Keratinocyte (primary cell): ENCODE measurements at places on chromosomes 1 and 21. TPM values are rescaled to one million over a fixed set of nuclear protein-coding genes. Genes with fewer than 3 reads are reported as not detected.
A peak's percentile ranks its signal among the peaks of the same experiment; 100 is the strongest.

DNA sequence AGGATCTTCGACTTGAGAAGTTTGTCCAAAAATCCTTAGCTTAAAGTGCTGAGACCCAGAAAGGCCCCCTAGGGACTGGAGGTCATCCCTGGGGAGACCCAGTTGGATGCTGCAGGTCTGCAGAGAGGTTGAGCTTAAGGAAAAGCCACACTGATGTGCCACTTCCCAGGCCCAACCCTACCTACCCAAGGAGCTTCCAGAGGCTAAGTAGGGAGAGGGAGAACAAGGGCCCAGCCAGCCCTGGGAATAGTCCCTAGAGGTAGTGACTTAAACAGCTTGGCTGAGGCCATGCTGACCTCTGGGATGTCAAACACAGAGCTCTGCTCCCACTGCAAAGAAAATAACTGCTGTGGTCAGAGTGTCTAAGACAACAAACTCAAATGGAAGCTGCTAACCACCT, 693.7 kb downstream of the MATN1 start:
- H3K27me3 ChIP-seq = peaks cover 10% of the 10 kb centered on the region
- no peak overlapping the region for H3K27ac ChIP-seq
- no peak overlapping the region for H3K4me3 ChIP-seq
- no peak for DNase-seq
- no peaks in the 10 kb centered on the region for H3K36me3 ChIP-seq
- no peaks in the 10 kb centered on the region for H3K4me1 ChIP-seq

DNA sequence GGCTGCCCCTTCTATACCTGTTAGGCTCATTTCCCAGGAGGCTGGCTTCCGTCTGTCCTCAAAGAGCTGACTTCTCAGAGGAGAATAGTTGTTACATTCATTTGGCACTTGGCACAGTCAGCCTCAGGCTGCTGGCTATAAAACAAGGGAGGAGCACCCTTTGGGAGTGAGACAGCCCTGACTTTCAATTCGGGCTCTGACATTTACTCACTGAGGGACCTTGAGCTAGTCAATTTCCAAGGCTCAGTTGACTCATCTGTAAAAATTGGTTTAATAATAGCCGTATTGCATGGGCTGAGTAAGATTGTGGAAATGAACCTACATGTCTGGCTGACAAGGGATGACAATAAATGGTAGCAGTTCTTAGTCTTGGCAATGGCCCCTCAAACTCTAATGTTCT, 13.7 kb downstream of the ALX3 start:
- peaks cover 28% of the 10 kb centered on the region for H3K36me3 ChIP-seq
- DNase-seq = no peak
- H3K27me3 ChIP-seq = no peaks in the 10 kb centered on the region
- peaks cover 30% of the 10 kb centered on the region for H3K4me1 ChIP-seq
- peak overlapping the region; percentile 68 for H3K27ac ChIP-seq

DNA sequence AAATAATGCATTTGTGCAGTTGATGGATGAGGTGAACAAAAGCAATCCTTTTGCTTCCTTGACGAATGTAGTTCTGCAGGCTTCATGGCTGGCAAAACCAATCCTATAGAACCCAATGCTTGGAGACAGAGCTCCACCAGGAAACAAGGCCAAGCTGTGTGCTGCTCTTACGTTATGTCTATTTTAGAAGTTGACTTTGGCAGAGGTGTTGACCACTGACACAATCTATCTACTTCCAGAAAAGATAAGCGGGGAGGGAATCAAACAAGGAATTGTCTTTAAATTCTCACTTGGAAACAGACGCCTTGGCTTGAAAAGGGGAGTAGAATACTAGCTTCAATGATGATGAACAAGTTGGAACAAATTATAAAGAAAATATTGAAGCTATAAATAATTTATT, 211.2 kb downstream of the SETD4 start:
- peaks cover 16% of the 10 kb centered on the region for H3K27me3 ChIP-seq
- no peaks in the 10 kb centered on the region for H3K4me1 ChIP-seq
- no peak for DNase-seq
- no peak overlapping the region for H3K4me3 ChIP-seq
- no peaks in the 10 kb centered on the region for H3K36me3 ChIP-seq

DNA sequence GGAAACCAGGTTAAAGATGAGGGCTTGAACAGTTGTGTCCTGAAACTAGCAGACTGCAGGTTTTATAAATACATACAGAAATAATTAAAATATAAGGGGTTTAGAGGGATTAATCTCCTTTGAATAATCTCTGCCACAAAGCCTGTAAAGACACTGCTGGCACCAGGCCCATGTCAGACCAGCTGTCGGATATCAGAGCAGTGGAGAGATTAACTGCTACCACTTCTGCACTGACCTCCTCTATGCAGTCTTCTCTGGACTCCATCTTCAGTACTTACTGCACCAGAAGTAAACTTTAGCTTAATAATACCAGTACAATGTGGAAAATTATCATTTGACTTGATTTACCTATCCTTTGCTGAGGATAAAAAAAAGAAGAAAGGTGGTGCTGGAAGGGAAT, 128.6 kb downstream of the LHX4 start:
- no peak for DNase-seq
- no peaks in the 10 kb centered on the region for H3K36me3 ChIP-seq
- peaks cover 9% of the 10 kb centered on the region for H3K4me1 ChIP-seq
- no peak overlapping the region for H3K27ac ChIP-seq
- H3K4me3 ChIP-seq = no peak overlapping the region
- no peaks in the 10 kb centered on the region for H3K27me3 ChIP-seq

- DNase-seq = peak; percentile 100
- H3K4me1 ChIP-seq = peaks cover 24% of the 10 kb centered on the region
- H3K4me3 ChIP-seq = peak overlapping the region; percentile 57
- H3K27ac ChIP-seq = peak overlapping the region; percentile 93
- H3K36me3 ChIP-seq = no peaks in the 10 kb centered on the region
- no peaks in the 10 kb centered on the region for H3K27me3 ChIP-seq
Measured at GRCh38 chr1:6385488-6386191, 7.9 kb downstream of the ACOT7 start.

- H3K4me3 ChIP-seq = no peak overlapping the region
- no peak overlapping the region for H3K27ac ChIP-seq
- DNase-seq = no peak
- H3K27me3 ChIP-seq = no peaks in the 10 kb centered on the region
- H3K36me3 ChIP-seq = peaks cover 9% of the 10 kb centered on the region
Measured at GRCh38 chr1:28145728-28146127, 30.8 kb downstream of the PTAFR start.

DNA sequence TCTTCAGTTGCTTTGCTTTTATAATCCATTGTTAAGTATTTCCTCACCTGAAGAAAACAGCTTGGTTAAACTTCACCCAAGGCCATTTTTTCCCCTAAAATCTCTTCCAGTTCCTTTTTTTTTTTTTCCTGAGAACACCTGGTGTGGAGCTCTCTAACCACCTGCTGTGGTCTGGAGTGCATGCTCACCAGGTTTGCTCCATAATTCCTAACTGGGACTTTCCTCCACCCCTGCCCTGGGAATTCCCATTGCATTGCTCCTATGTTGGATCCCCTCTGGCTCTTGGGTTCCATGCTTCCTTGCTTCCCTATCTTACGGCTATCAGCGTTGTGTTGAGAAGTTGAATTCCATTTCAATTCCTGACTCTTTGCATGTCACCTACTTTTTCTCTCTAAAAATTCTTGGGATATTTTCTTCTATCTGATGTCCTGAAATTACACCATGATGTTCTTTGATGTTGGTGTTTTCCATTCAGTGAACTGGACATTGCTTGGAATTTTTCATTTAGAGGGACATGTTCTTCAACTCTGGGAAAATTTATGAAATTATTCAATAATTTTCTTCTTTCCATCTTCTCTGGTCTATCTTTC, 19.6 kb upstream of the DYRK1A start:
- H3K36me3 ChIP-seq = no peaks in the 10 kb centered on the region
- H3K27me3 ChIP-seq = no peaks in the 10 kb centered on the region
- no peak overlapping the region for H3K27ac ChIP-seq
- no peak for DNase-seq

The LGR6 gene
- polyA plus RNA-seq = 0.39 to 1.5 TPM (median 0.42 TPM) in 3 replicates

The TMEM79 gene
- 9.6 to 31.8 TPM (median 14.2 TPM) in 3 replicates for polyA plus RNA-seq

DNA sequence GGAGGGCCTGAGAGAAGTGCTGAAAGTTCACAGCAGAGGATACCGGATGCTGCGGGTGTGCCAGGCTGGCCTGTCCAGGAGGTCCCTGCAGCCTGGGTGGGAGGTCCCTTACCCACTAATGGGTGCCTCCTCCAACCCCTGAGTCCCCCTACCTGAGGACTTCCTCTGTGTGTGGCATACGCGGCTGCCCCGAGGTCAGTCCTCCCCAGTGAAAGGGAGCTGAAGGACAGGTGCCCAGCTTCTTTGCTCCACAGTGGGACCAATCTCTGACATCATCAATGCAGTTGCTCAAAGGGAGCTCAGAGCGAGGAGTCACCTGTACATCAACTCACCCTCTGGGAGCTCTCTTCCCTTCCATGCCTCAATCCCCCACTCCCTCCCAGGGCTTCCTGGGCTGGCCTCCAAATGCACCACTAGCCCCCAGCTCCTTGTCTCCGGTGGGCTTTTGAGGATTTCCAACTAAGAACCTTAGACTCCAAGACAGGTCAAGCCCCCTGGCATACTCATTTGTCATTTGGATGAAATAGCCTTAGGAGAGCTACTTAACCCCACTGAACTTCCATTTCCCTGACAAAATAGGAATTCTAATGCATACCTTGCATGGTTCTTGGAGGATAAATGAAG, 53.9 kb downstream of the PDE9A start:
- H3K27me3 ChIP-seq = peaks cover 6% of the 10 kb centered on the region
- DNase-seq = no peak
- no peak overlapping the region for H3K4me3 ChIP-seq
- H3K36me3 ChIP-seq = no peaks in the 10 kb centered on the region

The SLFNL1 gene
- polyA plus RNA-seq = 0.04 TPM in 1 of 3 replicates, not detected in the others

The HEATR1 gene
- polyA plus RNA-seq = 14.8 to 20.0 TPM (median 19.5 TPM) in 3 replicates

The IFI44 gene
- 48.5 to 97.0 TPM (median 77.9 TPM) in 3 replicates for polyA plus RNA-seq

The TRIM46 gene
- 1.6 to 4.5 TPM (median 1.7 TPM) in 3 replicates for polyA plus RNA-seq

The RGS4 gene
- 0.23 to 1.1 TPM (median 0.90 TPM) in 3 replicates for polyA plus RNA-seq

The AMY1B gene
- polyA plus RNA-seq = not detected in 3 replicates

- H3K4me1 ChIP-seq = no peaks in the 10 kb centered on the region
- H3K36me3 ChIP-seq = peaks cover 52% of the 10 kb centered on the region
- H3K27ac ChIP-seq = no peak overlapping the region
- no peak overlapping the region for H3K4me3 ChIP-seq
- no peak for DNase-seq
- no peaks in the 10 kb centered on the region for H3K27me3 ChIP-seq
Measured at GRCh38 chr1:21885236-21886037, 51.7 kb downstream of the HSPG2 start.

GRCh38 chr1:89600451-89601224, 32.3 kb upstream of the LRRC8C start:
- DNase-seq = no peak
- peaks cover 14% of the 10 kb centered on the region for H3K4me1 ChIP-seq
- no peaks in the 10 kb centered on the region for H3K27me3 ChIP-seq
- no peak overlapping the region for H3K4me3 ChIP-seq

GRCh38 chr1:32703479-32704291, 1.1 kb upstream of the SYNC start:
- H3K27me3 ChIP-seq = no peaks in the 10 kb centered on the region
- H3K4me1 ChIP-seq = peaks cover 23% of the 10 kb centered on the region
- peak; percentile 67 for DNase-seq
- no peaks in the 10 kb centered on the region for H3K36me3 ChIP-seq
- peak overlapping the region; percentile 57 for H3K4me3 ChIP-seq

GRCh38 chr21:34022627-34023335, 50.6 kb upstream of the MRPS6 start:
- no peak for DNase-seq
- H3K4me3 ChIP-seq = no peak overlapping the region
- H3K36me3 ChIP-seq = no peaks in the 10 kb centered on the region
- no peaks in the 10 kb centered on the region for H3K4me1 ChIP-seq

GRCh38 chr1:180309338-180309737, 79.3 kb downstream of the LHX4 start:
- peak overlapping the region; percentile 23 for H3K27ac ChIP-seq
- DNase-seq = no peak
- no peaks in the 10 kb centered on the region for H3K36me3 ChIP-seq
- H3K4me3 ChIP-seq = no peak overlapping the region
- no peaks in the 10 kb centered on the region for H3K27me3 ChIP-seq
- no peaks in the 10 kb centered on the region for H3K4me1 ChIP-seq

The CD247 gene
- polyA plus RNA-seq = not detected in 3 replicates

The TRIM45 gene
- 2.5 to 2.7 TPM (median 2.6 TPM) in 3 replicates for polyA plus RNA-seq

The FMN2 gene
- not detected in 3 replicates for polyA plus RNA-seq

GRCh38 chr1:12478612-12478985, 139.4 kb downstream of the DHRS3 start:
- peaks cover 17% of the 10 kb centered on the region for H3K36me3 ChIP-seq
- no peak for DNase-seq
- no peak overlapping the region for H3K4me3 ChIP-seq

DNA sequence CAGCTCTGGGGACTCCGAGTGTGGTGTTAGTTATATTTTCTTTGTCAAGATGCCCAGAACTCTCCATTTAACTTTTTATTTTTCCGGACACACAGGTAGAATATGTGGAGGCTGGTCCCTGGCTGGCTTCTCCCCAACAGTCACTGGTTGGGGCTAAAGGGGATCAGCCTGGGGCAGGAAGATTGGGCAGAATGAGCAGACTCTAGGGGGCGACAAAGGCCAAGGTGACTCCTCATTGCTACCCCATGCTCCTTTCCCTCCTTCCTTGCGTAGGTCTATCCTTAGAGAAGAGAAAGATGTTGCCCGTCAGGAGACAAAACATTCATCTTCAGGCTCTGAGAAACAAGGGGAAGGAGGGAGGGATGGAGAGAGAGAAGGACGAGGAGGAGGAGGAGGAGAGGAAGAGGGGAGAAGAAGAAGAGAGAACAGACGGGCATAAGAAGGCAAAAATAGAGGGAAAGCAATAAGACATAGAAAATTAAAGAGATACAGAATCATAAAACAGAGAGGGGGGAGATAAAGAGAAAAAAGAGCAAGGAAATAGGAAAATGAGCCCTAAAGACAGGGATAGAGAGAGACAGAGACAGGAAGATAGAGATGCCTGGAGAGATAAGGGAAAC, 89.9 kb downstream of the FOXD2 start:
- no peak overlapping the region for H3K4me3 ChIP-seq
- H3K27me3 ChIP-seq = peaks cover 13% of the 10 kb centered on the region
- H3K36me3 ChIP-seq = no peaks in the 10 kb centered on the region
- no peak overlapping the region for H3K27ac ChIP-seq
- peak; percentile 30 for DNase-seq
- H3K4me1 ChIP-seq = no peaks in the 10 kb centered on the region

- no peak overlapping the region for H3K27ac ChIP-seq
- no peak overlapping the region for H3K4me3 ChIP-seq
- no peak for DNase-seq
Measured at GRCh38 chr1:45968941-45969666, 163.3 kb downstream of the PIK3R3 start.

GRCh38 chr1:156368889-156369684, at the start of gene RHBG:
Gene RHBG (plus strand): TSS chr1:156369211. CDS start chr1:156369250, 39 bp downstream.
- H3K27ac ChIP-seq = no peak within 1 kb of the TSS
- H3K4me3 ChIP-seq = peak within 1 kb of the TSS; percentile 64
- no peaks in the 10 kb centered on the region for H3K36me3 ChIP-seq
- peaks cover 31% of the 10 kb centered on the region for H3K27me3 ChIP-seq
- DNase-seq = no peak

The SH2D5 gene
- 60.8 to 83.8 TPM (median 69.0 TPM) in 3 replicates for polyA plus RNA-seq

DNA sequence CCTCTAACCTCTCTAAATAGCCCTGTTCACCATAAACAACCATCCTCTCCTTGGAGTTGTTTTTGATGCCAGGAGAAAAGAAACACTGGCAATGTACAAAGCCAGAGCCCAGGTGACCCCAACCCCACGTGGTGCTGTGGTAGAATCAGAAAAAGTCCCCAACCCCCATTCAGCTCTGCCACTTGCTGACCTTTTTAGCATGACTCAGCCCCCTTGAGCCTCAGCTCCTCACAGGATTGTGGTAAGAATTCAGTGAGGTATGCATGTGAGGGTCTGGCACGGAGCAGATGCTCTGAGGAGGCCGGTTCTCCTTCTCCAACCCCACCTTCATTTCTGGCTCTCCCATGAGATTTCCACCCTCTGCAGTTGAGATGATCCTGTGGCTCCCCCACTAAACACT, 11.1 kb upstream of the CHI3L1 start:
- no peaks in the 10 kb centered on the region for H3K27me3 ChIP-seq
- H3K4me1 ChIP-seq = no peaks in the 10 kb centered on the region
- no peak for DNase-seq
- no peak overlapping the region for H3K27ac ChIP-seq

The PLEKHN1 gene
- polyA plus RNA-seq = 2.5 to 4.9 TPM (median 3.8 TPM) in 3 replicates
